ELR (cell line): ENCODE measurements at places on chromosomes 16 and 17.

GRCh38 chr17:77560381-77560780 lies 398.1 kb upstream of the TNRC6C start:
- no peak for DNase-seq

DNA sequence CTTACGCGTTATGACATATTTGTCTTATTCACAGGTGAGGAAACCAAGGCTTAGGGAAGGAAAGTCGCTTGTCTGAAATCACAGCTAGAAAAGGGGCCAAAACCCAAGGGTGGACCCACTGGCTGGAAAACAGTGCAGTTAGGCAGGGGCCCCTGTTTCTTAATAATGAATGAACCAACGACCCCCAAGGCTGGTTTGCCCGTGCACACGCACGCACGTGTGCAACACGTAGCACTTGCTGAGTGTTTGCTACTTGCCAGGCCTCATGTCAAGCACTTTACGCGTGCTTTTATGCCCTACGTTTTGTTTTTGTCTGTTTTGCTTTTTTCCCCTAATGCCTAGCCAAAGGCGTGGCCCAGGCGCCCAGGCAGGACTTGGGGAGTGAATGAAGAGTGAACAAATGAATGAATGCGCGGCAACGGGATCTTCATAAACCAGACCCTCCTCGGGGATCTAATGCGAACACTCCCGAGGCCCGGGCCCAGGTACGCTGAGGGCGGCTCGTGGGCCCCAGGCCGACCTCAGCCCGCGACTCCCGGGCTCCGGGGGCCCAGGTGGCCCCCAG lies 571 bp upstream of the USP10 start:
- DNase-seq = peak; percentile 52

GRCh38 chr16:35431829-35432663 lies 1972.6 kb downstream of the TP53TG3F start:
- DNase-seq = peak; percentile 6

- peak; percentile 74 for DNase-seq
These were observed 21.9 kb downstream of the AIPL1 start for GRCh38 chr17:6413065-6413464.

GRCh38 chr17:69669441-69670178 lies 255.1 kb downstream of the MAP2K6 start:
- DNase-seq = no peak

DNA sequence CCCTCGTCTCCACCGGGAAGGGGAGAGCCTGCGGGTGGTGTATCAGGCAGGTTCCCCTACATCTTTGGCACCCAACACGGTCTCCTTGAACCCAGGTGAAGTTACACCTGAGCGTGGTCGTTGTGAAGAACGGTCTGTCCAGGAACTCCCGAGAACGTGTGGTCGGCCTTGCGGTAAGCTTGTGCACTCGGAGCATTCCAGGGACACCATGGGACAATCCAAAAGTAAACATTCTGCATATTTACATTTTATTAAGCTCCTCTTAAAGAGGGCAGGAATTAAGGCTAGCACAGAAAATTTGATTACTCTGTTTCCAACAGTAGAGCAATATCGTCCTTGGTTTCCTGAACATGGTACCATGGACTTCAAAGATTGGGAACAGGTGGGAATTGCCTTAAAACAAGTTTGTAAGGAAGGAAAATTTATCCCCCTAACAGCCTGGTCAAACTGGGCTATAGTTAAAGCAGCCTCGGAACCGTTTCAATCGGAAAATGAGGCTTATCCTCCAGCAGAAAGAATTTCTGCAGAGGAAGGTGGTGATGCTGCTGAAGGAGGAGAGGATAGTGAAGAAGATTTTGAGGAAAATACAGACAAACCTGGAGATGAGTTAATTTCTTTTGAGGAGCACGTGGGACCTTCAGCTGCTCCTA lies 18.2 kb downstream of the ALOX15B start:
- no peak for DNase-seq

- DNase-seq = no peak
These were observed 1.7 kb downstream of the MYH11 start for GRCh38 chr16:15854906-15855703.

- no peak for DNase-seq
These were observed 126.9 kb downstream of the MRM1 start for GRCh38 chr17:36728030-36728991.

- no peak for DNase-seq
These were observed 151.9 kb downstream of the MSI2 start for GRCh38 chr17:57408071-57408811.

GRCh38 chr17:80649672-80650330 lies 105.2 kb downstream of the RPTOR start:
- peak; percentile 95 for DNase-seq

DNA sequence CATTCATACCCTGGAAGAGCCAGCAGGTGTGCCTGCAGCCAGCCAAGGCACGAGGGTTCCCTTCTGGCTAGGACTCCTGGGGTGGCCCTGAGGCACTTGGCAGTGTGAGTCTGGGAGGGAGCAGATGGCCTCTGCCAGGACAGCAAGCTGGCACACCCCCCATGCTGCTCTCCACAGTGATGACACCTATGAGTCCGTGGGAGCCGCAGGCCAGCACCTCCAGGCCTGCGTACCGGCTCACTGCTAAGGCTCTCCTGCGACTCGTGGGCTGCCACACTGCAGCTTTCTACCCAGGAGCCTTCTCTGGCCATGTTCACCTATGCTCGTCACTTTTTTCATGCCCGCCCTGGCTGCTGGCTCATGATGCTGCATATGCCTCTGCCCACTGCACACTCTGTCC lies 68.1 kb downstream of the NDEL1 start:
- no peak for DNase-seq

DNA sequence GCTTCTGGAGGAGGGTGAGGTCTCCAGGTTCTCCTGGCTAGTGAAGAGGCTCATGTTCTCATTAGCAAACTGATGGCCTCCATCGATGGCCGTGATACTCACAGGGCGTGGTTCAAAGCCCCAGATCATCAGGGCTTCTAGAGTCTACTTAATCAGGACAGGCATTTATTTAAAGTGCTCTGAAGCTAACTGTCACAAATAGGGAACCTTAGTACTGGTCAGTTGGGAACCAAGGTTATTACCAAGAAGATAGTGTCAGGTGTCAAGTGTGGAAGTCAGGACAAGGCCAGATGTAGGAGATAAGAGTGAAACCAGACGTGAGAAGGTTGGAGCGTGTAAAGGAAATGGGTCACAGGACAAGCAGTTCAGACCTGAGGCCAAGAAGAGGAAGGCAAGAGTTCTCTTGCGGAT lies 56.9 kb downstream of the PIGL start:
- DNase-seq = peak; percentile 15

DNA sequence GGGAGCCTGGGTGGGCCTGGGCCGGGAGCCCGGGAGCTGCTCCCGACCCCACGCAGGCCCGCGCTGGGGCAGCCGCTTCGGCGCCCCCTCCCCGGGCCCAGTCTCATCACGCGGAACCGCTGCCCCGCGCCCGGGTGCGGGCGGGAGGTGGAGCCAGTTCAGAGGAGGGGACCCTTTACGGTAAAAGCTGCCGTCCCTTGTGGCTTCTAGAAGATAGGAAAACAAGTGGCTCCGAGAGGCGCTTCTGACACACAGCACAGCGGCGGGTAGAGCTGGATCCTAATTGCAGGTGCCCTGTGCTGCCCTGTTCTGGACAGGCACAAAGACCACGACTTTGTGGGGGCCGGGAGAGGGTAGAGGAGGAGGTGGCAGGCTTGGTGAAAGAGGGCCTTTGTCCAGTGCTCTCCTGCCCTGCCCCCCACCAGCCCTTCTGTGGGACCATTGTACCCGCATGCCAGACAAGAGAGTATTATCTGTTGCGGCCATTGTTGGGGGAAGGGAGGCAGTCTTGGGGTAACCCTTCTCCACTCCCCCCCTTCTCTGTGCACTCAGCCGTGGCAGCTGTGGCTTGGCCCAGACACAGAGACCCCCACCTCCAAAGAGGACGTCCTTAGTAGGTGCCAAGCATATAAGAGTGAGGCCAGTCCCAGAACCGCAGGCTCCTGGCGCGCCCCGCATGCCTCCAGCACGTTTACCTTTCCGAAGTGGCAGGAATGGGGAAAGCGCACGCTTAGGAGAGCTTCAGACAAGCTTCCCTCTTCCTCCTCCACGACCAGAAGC lies 736 bp downstream of the CNP start:
- peak; percentile 47 for DNase-seq

DNA sequence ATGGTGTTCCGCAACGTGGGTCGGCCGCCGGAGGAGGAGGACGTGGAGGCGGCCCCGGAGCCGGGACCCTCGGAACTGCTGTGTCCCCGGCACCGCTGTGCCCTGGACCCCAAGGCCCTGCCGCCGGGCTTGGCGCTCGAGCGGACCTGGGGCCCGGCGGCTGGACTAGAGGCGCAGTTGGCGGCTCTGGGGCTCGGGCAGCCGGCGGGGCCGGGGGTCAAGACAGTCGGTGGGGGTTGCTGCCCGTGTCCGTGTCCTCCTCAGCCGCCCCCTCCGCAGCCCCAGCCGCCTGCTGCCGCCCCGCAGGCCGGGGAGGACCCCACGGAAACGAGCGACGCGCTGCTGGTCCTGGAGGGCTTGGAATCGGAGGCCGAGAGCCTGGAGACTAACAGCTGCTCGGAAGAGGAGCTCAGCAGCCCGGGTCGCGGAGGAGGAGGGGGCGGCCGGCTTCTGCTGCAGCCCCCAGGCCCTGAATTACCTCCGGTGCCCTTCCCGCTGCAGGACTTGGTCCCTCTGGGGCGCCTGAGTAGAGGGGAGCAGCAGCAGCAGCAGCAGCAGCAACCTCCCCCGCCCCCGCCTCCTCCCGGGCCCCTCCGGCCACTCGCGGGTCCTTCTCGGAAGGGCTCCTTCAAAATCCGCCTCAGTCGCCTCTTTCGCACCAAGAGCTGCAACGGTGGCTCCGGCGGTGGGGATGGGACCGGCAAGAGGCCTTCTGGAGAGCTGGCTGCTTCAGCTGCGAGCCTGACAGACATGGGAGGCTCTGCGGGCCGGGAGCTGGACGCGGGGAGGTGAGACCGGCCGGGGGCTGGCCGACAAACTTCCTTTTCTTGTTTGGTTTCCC lies 821 bp downstream of the SOCS7 start:
- peak; percentile 49 for DNase-seq

GRCh38 chr16:79776243-79776847 lies 175.8 kb upstream of the MAF start:
- DNase-seq = no peak

DNA sequence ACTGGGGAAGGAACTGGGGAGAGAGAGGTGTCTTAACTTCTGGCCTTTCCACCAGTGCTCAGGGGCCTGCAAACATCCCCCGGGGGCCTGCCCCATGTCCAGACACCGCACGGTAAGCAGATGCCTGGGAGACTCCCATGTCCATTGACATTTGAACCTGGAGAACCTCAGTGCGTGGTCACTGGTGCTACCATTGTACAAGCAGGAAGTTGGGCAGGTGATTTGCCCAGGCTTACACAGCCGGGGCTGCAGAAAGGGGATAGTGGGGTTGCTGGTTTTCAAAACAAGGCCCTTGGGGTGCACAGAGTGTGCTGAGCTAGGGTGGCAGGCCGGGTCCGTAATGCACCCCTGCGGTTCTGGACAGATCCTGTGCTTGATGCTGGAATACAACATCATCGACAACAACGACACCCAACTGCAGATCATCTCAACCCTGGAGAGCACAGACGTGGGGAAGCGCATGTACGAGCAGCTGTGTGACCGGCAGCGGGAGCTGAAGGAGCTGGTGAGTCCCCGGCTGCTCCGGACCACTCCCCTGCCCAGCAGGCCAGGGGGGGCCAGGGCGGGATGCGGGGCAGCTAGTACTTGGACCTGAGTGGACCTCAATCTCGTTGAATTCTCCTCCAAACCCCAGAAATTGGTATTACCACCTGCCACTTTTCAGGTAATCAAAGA lies 77.7 kb upstream of the PLCG2 start:
- DNase-seq = no peak

GRCh38 chr17:57170866-57171265 lies 85.5 kb upstream of the MSI2 start:
- DNase-seq = no peak

- no peak for DNase-seq
These were observed 27.7 kb upstream of the IL21R start for GRCh38 chr16:27374221-27374803.

DNA sequence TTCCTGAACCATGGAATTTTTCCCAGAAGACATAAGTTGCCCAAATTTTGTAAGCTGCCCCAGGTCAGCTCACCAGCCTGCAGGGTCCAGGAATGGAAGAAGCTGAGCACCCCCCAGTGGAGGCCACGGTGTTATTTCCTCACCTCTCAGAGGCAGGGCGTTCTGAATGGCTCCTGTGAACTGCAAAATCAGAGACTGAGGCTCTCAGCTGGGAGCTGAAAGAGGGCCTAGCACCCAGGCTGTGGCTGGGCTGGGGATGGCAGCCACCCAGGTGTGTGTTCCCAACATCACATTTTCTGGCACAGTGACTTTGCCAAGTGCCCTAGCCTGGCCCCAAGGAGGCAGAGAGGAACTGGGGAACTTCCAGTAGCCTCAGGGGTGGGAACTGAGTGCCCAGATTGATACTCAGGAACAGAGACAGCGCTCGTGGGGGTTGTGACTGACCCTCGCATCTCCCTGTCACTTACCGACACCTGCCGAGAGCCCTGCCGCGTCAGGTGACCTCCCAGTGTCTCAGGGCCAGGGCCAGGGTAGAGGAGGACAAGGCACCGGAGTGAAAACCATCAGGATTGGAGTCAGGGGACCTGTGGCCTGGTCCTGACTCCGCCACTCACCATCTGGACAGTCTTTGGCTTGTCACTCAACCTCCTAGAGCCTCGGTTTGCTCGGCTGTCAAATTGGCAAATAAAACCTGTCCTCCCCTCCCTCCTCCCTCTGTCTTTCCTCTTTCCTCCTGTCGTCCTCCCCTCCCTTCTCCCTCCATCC lies 11.3 kb downstream of the CACNG4 start:
- peak; percentile 46 for DNase-seq

- no peak for DNase-seq
These were observed 22.0 kb upstream of the HAS3 start for GRCh38 chr16:69083306-69083941.

- no peak for DNase-seq
These were observed 14.9 kb downstream of the MYBBP1A start for GRCh38 chr17:4540224-4540651.

GRCh38 chr16:53946746-53947386 lies 242.9 kb downstream of the FTO start:
- no peak for DNase-seq

- no peak for DNase-seq
These were observed 22.0 kb downstream of the SP2 start for GRCh38 chr17:47918006-47918405.

- DNase-seq = no peak
These were observed 2.0 kb downstream of the TRIM47 start for GRCh38 chr17:75876190-75876937.

DNA sequence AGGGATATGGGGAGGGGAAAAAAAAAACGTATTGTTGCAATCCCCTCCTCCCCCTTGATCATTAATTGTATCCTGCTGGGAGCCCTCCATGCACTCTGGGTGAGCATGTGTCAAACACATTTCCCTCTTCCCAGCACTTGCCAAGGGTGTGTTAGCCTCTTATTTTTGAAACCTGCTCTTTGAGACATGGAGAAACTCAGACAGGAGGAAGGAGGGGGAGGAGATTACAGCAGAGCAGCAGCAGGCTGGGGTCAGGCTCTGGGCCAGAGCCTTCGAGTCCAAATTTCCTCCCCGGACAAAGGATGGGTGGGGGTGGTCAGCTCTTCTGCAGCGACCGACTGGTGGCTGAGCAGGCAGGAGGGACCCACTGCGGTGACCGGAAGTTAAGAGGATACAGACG lies 64.7 kb downstream of the SOX9 start:
- no peak for DNase-seq

- no peak for DNase-seq
These were observed 7.7 kb upstream of the KRT14 start for GRCh38 chr17:41594363-41594915.

GRCh38 chr17:55709984-55710383 lies 12.7 kb downstream of the TMEM100 start:
- no peak for DNase-seq
